Inflammatory macrophage treated with lipopolysaccharide for 4 hours (primary cell): ENCODE measurements at places on chromosomes 7 and 10.
A peak's percentile ranks its signal among the peaks of the same experiment; 100 is the strongest.

GRCh38 chr10:10725196-10725595 is 292.5 kb upstream of the CELF2 start:
- no peak for DNase-seq

DNA sequence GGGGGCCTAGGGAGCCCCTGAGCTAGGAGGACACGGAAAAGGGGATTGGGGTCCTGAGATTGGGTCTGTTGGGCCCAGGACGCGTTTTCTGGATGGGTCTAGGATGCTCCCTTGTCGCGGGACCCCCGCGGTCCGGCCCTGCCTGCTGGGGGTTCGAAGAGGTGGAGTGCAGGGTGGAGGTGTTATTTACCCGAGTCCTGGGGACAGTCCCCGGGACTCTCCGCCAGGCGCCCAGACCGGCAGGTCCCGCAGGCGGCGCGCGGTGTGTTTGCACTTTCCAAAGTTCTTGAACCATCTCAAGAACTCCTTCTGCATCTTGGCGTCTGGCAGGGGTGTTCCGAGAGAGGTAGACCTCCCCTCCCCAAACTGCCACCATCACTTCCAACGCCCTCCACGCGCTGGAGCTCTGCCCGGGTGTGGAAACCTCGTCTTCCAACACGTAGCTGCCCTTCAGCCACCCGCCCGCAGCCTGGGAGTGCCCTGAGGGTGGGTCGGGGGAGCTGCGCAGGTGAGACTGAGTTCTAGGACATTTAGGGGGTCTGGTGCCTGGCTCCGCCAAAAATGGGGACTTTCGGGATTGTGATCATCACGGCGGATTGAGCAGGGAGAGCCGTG is 569 bp downstream of the CAV1 start:
- no peak for DNase-seq

DNA sequence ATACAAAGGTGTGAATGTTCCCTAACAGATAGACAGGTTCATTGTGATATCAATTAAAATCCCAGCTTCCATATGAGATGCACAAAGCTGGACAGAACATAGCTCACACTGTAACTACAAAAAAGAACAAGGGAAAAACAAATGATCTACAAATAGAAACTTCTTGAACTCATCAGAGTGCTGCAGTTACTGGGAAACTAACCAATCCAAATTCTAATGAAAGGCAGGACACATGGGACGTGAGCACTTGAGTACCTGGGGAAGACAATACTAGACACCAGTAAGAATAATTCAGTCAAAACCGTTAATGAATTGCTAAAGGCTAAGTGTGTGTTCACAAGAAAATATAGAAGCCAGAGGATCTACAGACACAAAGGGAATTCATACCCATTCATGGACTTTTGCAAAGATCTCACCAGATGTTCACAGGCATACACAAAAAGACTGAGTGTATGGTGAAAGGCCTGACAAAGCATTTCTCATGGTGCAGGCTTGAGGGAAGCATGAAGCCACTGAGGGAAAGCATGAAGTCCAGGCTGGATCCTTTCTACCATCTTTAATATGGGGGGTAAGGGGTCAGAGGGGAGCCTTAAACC is 7.8 kb upstream of the GPR22 start:
- DNase-seq, result no peak

- peak; percentile 4 for DNase-seq
Measured at GRCh38 chr7:130273081-130273932, 6.6 kb downstream of the CPA2 start.

- no peak for DNase-seq
Measured at GRCh38 chr7:38382684-38383083, 109.2 kb upstream of the TARP start.

GRCh38 chr7:23462846-23463245 is 7.4 kb downstream of the IGF2BP3 start:
- DNase-seq, result peak; percentile 29

GRCh38 chr7:74069086-74069541 is 14.5 kb upstream of the LIMK1 start:
- DNase-seq, result no peak

GRCh38 chr7:87000344-87000743 is 59.1 kb downstream of the ELAPOR2 start:
- no peak for DNase-seq

DNA sequence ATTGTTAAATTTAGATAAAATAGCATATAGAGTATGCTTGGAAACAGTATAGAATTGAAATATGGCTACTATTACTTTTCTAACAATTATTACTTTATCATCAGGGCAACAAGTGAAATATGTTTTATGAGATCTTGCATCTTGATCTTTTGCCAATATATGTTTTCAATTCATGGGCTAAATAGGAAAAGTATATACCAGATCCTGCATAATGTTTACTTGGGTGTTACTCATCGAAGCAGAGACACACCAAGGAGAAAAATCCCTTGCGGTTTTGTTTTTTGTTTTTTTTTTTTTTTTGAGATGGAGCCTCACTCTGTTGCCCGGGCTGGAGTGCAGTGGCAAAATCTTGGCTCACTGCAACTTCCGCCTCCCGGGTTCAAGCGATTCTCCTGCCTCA is 541.4 kb downstream of the SUGCT start:
- no peak for DNase-seq

- no peak for DNase-seq
Measured at GRCh38 chr7:50962962-50963374, 180.3 kb upstream of the GRB10 start.

DNA sequence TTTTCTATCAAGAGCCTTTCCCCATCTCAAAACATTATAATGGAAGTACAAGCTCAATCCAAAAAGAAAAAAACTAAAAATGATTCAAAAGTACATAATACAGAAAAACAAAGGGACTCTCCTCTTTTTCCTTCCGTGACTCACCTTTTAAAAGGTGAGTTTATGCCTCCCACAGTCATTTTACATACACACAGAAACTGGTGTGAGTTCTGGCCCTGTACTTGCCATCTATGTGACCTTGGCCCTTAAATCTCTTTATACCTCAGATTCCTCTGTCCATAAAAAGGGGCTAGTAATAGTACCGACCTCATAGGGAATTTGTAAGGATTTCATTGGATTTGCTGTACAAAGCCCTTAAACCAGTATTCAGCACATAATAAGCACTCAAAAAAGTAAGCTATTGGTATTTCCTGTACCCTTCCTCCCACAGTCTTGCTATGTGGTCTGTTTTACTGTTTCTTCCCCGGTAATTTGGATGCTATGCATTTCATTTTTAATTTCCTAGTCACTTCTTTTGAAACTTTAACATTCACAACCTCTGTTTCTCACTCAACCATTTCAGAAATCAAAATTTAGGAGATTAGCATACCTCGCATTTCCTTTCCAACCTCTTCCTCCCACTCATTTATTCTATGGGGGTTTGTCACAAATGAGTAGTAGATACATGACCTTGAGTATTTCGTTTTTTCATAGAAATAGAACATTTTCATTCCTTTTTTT is 39.0 kb downstream of the STK17A start:
- no peak for DNase-seq

DNA sequence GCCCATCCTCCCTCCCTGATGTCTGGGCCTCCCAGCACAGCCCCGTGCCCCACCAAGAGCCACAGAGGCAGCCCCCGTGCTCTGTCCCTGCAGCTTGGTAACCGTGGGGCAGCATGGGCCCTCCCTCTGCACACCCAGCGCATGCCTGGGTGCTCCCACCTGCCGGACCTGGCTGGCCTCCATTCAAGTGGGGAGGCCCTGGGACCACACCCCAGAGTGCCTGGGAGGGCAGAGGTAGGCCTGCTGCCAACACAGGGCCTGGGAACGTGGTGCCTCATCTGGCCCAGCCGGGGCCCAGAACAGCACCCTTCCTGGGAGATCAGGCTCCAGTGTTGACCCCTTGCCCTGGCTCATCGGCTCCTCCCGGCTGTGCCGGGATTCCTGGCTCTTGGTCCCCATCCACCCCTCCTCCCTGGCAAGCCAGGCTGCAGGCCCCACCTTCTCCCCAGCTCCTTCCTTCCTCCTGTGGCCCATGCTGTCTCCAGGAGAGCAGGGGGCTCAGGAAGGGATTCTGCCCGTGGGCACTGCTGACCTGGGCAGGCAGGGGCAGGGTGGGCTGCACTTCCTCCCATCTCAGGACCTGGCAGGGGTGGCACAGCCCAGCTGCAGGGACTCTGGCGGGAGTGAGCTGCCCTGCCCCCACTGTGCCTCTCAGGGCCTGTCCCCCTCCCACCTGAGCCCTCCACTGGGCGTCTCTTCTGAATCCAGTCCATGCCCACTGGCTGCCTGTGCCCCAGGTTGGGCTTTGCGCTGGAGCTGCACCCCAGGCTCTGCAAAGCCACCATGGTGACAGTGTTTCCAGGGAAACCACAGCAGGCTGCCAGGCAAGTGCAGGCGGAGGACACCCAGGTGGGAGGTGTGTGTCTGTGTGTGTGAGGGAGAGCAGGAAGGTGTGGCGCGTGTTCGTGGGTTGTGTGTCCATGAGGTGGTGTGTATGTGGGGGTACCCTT is 32.6 kb downstream of the PWWP2B start:
- no peak for DNase-seq

GRCh38 chr10:116259638-116260037 is 13.4 kb downstream of the GFRA1 start:
- DNase-seq, result no peak

GRCh38 chr7:29099896-29100847 is 46.2 kb downstream of the CPVL start:
- DNase-seq, result no peak

GRCh38 chr7:149741629-149742028 is 31.8 kb downstream of the ZNF467 start:
- DNase-seq, result peak; percentile 24

- peak; percentile 35 for DNase-seq
Measured at GRCh38 chr7:101125989-101126650, 784 bp upstream of the SERPINE1 start.

DNA sequence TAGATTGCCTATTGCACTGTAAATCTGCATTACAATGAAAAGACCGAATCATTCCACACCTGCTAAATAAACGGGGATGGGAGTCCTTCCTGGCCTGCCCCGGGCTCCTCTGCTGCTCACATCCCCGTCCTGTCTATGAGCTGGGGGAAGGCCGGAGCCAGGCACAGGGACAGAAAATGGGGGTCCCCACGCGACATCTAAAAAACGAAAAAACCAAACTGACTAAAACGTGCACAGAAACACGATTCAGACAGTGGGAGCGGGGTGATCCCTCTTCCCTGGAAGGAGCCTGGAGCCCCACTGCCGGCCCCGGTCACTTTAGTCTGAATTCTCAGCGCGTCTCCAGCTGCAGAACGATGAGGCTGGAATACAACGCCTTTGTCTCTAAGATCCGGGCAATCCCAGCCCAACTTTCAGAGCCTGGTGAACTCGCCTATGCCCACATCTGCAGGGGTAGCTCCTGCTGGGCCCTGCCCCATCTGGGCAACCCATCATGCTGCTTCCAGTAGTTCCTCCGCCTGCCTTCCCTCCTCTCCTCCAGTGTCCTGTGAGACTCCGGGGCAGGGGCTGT is 78.0 kb downstream of the ADARB2 start:
- no peak for DNase-seq

GRCh38 chr10:35234073-35234472 is 102.2 kb upstream of the CCNY start:
- DNase-seq, result no peak

DNA sequence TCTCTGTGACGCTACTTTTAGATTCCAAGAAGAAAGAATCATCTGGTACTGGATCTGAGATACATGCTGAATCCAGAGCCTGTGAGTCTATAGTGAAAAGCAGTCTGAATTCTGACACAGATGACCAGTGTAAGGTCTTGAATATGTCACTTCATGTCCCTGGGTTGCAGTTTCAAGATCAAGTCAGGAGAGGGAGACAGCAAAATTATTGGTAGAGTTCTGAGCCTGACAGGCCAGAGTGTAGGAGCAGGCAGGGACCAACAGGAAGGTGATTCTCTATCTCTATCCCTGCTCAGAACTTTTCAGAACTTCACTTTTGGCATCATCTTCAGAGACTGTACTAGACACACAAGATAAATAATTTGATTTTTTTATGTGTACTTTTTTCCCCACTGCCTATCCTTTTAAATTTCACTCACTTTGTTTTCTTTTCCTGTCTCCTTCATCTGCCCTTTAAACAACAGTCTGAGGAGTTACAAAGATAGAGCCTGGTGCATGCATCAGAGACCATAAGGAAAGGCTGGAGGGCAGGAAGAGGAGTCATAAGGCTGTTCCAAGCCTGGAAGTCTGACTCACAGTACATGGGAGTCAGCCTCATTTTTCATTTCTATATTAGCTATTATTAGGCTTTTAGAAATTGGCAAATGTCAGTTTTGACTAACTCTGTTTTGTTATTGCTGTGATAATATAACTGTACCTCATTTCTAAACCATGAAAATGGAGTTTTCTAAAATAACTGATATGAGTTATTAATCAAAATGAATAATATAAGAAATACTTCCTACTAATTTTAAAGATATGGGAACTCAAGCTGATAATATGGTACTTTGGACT is 120.2 kb upstream of the TMEM229A start:
- peak; percentile 0 for DNase-seq

DNA sequence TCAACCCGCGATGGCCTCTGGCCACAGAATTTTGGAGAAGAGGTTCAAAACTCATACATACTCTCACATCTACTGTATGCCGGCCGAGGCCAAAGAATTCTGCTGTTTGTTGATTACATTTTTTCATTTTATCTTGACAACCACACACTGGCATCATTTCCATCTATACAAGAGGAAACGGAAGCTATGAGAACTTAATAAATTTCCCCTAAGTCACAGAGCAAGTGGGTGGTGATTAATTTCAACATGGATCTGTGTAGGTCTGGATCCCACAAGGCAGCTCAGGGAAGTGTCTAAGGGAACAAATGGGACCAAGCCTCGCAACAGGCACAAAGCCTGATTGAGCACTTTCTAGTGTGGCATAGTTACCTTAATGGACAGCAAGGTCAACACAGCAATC is 18.0 kb downstream of the ELMO1 start:
- DNase-seq, result peak; percentile 78

GRCh38 chr10:124429576-124429975 is 10.9 kb upstream of the OAT start:
- DNase-seq, result no peak

DNA sequence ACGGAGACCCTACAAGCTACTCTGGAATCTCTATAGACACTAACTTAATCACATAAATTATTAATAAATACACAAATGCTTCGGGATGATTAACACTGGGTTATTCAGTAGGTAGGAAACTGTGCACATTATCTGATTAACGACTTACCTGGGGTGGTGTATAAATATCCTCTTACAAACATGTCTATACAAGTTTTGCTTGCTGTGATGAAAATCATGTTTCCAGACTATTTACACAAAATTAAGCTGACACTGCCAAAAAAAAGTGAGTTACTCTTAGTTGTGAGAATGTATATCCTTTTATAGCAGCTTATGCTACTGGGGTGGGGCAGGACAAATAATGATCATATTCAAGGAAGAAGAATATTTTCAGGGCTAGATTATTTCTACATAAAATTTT is 314.6 kb downstream of the C7orf25 start:
- no peak for DNase-seq

- no peak for DNase-seq
Measured at GRCh38 chr10:31816318-31816717, 112.3 kb downstream of the ARHGAP12 start.

DNA sequence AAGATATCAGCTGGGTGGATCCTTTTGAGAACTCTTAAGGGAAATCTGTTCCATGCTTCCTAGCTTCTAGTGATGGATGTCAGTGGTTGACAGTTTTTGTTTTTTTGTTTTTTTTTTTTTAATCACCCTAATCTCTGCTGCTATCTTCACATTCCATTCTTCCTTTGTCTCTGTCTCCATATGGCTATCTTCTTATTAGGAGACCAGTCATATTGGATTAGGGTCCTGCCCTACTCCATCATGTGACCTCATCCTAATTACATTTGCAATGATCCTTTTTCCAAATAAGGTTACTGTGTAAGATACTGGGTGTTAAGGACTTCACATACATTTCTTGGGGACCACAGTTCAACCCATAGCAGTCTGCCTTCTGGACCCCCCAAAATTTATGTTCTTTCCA is 69.7 kb downstream of the MLLT10 start:
- no peak for DNase-seq
